ENCODE measurements at places on chromosomes 2 and 18.

GRCh38 chr2:42566025-42566424, 2.4 kb upstream of the MTA3 start:
- DNase-seq, result no peak

DNA sequence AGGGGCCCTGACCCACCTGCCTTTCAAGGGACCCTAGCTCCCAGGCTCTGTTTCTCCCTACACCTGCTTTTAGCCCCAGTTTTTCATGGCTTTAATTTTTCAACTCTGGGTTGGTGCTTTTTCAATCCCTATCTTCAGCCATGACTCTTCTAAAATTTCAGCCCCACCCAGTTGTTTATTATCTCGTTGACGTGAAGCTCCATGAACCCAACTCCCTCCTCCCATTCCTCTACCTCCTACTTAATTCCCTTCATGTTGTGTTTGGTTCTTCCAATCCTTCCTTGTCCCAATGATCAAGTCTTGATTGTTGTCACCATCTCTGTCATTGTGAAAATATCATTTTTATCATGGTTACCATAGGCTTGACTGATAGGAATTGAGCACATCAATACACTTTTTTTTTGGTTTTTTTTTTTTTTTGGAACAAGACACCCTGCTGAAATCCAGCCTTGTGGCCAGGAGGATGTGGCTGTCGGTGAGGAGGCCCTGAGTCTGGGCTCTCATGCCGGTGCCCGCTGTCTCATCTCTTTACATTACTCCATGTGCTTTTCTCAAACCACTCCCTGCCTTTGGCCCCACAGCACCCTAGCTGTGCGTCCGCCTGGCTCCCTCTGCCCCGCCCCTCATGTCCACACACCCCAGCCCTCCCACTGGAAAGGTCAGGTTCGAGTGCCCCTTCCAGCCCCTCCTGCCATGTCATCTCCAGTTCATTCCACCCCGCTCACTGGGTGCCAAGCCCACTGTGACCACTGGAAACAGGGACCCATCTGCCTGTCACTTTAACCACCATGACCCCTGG, 39.3 kb downstream of the NAPG start:
- DNase-seq, result no peak

DNA sequence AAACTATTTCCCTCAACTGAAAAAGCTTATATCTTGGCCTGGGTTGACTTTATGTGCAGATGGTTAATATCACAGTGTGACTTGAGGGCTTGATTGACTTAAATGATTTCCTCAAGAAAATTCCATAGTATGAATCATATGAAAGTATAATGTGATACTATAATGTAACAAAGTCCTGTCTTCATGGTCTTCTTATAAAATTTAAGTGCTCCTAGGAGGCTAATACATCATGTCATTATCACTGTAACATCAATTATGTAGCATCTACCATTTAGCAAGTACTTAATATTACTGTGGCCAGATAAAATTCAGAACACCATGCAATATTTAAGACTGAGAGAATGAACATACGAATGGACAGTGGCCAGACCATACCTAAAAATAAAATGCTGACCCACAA, 276.1 kb downstream of the RIT2 start:
- no peak for DNase-seq

GRCh38 chr2:231710799-231711676, 2.7 kb downstream of the PTMA start:
- DNase-seq, result no peak

DNA sequence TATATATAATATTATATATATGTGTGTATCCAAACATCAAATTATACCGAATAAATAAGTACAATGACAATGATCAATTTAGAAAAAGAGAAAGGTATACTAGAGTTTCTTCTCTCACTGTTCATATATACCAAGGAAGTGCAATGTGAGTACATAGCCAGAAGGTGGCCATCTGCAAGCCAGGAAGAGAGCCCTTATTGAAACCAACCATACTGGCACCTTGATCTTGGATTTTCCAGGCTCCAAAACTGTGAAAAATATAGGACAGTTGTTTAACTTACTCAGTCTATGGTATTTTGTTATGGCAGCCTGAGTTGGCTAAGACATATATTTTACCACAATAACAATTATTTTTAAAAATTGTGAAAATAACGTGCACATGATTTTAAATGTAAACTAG, 1490.2 kb upstream of the SLC39A10 start:
- DNase-seq, result no peak

DNA sequence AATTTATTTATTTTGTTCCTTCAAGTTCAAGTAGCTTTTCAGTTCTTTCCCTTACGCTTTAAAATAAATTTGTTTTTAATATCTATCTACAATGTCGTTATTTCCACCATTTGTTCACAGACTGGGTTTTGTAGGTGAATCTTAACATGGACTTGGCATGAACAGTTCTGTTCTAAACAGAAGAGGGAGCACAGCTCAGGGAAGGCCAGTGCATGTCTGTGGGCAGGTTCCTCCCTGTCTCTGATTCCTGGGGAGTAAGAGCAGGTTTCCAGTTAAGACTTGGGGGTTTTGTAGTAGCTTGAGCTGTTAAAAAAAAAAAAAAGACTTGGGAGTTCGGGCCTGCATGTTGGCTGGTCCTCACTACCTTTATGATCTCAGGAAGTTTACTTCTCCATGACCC, 11.1 kb downstream of the TTL start:
- DNase-seq, result no peak

- peak; percentile 16 for DNase-seq
These were observed 159.8 kb downstream of the RHBDD1 start for GRCh38 chr2:226995625-226996041.

GRCh38 chr2:156947261-156947660, 310.2 kb upstream of the GALNT5 start:
- peak; percentile 10 for DNase-seq

DNA sequence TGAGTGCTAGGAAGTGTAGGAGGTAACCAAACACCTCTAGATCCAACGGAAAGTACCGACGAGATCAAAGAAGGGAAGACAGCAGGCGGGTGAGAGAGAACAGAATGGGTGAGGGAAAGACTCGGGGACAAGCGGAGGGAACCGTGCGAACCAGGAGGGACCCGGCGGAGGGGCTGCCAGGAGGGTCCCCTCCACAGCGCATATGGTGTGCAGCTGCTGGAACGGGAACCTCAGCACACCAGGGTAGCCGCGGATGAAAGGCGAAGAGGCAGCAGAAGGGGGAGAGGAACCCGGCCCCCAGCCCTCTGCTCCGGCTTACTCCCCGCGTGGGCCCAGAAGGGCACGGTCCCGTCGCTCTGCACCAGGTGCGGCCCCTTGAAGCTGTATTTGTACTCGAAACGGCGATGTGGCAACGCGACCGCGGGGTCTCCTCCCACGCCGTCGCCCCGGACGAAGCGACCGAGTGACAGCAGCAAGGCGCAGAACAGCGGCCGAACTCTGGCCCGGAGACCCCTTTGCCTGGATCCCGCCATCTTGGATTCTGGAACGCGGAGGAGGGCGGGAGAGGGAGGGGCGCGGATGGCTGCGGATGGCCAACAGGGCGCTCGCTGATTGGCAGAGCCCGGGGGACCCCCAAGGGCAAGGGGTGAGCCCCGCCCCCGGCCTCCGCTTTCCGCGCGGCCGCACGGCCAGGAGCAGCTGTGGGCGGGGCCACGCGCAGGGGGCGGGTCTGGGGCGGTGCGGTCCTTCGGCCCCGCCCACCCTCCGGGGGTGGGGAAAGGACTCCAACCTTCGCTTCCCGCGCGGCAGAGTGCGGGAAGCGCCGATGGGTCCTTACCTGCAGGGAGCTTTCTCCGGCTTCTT, at the start of gene LMAN1:
LMAN1 (minus strand) TSS at position 554 of the 864 bp plus-strand sequence; CDS start at position 533, 21 bp downstream.
- DNase-seq, result peak; percentile 99

- no peak for DNase-seq
These were observed 16.4 kb downstream of the TMEM18 start for GRCh38 chr2:660586-661359.

DNA sequence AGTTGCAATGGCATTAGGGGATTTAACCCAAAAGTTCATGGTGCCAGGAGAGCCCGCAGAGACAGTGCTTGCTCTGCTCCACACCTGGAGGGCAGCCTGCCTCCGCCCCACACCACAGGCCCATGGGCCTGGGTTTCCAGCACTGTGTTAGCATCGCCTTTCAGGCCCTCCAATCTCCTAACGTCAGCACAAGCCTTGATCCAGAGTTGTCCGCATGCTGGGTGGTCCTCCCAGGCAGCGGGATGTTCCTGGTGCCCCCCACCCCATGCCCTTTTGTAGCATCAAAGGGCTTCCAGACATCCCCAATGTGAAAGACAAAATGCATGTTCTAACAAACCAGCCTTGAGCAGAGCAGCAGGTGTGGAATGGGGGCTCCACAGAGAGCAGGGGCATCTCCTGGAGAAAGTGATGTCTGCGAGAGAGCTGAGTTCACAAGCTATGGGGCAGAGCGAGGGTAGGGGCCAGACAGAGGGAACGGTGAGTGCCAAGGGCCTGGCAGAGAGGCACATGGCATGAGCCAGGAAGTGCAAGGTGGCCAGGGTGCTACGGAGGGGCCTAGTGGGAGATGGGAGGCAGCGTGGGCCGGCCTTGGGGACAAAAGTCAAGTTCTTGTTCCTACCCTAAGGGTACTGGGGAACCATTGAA, 119.2 kb downstream of the CYP26B1 start:
- no peak for DNase-seq

DNA sequence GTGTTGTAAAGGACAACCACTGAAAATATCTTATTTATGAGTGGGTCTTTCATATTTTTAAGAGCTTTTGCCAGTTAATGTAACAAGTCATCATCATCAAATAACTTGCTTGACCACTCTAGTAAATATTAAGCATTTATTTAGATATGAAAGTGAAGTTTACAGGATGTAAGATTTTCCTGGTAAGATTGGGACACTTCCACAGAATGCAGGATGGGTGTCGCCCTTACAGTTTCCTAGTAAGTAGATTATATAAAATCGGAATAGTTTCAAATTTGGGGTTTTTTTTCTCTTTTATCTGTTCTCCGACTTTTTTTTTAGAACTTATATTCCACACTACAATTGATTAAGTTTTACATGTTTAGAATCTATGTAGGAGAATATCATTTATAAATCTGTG, 14.8 kb upstream of the SLC40A1 start:
- no peak for DNase-seq

DNA sequence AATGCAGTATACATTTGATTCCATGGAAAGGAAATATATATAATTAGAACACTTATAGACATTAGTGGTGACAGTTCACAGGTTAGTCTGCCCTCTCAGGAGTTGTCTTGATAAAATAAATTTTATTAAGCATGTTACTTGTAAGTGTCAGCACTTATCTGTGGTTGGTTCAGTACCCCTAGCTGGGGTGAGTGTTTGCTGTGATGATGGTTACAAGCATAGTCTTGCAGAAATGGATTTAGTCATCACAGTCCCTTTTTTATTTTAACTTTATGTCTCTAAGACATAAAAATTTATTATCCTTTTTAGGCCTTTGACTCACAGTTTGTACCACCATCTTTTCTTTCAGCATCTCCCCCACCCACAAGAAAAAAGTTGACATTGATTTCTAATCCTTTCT, 52.1 kb downstream of the NCK2 start:
- no peak for DNase-seq

- DNase-seq, result no peak
These were observed 95.5 kb upstream of the CRACDL start for GRCh38 chr2:99031481-99031880.

DNA sequence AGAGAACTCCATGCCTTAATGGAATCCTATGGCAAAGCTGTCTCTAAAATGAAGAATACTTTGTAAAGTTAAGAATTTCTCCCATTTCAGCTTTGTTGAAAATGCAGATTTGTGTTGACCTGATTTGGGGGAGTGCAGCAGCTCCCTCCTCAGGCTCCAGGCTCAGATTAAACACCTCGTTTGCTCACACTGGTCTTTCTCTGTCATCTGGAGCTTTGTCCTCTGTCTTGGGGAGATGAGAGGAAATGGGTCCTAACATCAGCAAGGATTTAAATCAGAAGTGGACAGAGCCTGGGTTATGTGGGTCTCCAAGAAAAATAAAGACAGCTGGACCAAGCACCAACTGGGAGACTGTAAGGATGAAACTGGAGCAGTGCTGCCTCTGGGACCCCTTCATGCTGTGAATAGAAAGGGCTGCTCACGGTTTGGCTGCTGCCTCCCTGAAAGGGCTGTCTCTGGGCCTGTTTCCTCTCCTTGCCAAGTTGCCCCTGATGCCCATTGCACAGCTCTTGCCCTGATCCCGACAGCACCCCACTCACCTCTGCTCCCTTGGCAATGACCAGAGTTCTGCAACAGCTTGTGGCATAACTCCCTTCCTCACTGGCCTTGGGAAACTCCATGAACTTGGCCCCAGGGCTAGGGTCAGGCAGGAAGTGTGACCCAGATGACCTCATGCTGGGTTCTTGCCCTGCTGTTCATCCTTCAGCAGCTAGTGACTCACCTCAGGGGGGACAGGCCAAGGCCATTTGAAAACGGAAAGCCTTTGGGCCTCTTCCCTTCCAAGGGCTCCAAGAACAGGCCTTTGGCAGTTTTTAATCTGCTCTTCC, 197.2 kb downstream of the CYP26B1 start:
- no peak for DNase-seq

DNA sequence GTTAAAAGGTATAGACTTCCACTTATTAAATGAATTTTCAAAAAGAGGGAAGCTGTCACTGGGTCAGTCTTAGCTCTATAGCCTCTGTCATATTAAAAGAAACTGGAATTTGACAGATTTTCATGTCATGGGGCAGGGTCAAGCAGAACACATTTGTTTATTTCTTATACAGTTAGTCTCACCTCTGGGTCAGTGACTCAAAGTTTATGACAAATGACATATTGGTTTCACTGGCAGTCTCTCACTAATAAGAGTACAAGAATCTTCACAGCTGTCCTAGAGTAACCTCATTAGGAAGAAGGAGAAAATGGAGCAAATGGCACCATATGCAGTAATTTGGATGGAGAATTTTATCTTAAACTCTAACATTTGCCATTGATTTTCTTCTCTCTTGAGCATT, 63.2 kb downstream of the MBD2 start:
- no peak for DNase-seq

DNA sequence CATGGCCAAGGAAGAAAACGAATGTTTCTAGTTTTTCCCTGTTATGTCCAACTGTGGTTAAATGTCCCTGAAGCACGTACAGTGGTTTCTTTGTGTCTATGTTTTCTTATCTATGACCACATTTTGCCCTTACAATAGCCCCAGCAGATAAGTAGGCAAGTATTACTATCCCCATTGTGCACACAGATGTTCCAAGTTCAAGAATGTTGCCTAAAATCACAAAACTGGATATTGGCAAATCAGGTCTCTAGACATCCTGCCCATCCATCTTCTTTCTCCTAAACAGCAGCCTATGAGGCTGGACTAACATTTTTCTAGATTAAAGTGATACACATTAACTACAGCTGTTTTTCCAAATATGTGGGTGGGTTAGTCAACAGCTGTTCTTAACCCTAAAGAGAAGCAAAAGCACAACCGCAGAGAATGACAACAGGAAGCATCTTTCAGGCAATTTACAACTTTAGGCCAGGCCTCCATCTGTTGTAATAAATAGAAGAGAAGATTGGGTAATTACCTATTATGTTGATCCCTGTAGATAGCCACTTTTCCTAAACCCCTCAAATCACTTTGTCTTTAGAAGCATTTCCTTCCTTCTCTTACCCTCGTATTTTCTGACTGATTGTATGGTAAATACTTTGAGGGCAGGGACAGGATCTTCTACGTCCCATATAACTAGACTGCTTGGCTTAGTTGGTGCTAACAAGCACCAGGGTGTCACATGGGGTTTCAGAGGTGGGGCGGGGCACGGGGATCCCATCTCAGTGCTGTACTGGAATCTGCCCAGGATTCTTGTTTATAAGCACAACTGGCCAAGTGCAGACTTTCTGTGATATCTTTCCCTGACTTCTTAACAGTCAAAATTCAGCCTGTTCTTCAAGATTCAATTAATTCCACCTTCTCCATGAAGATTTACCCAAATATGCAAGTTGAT, 132.1 kb upstream of the SETBP1 start:
- DNase-seq, result no peak

GRCh38 chr18:67599277-67599676, 82.8 kb upstream of the DSEL start:
- no peak for DNase-seq

Data from AG08396 (cell line).